ENCODE measurements at places on chromosomes 16 and 17.

- DNase-seq, result no peak
Measured at GRCh38 chr17:44197980-44198720, 1.5 kb downstream of the ATXN7L3 start.

DNA sequence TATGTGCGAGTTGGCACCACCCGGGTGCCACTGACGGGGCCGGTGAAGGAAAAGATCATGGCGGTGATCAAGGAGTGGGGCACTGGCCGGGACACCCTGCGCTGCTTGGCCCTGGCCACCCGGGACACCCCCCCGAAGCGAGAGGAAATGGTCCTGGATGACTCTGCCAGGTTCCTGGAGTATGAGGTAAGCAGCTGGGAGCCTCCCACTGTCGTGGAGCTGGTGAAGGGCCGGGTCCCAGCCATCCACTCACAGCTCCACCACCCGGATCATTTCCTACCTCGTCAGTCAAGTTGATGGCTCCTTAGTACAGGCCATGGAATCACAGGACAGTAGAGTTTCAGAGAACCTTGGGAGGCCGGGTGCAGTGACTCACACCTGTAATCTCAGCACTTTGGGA lies 20.0 kb downstream of the ATP2A1 start:
- no peak for DNase-seq

DNA sequence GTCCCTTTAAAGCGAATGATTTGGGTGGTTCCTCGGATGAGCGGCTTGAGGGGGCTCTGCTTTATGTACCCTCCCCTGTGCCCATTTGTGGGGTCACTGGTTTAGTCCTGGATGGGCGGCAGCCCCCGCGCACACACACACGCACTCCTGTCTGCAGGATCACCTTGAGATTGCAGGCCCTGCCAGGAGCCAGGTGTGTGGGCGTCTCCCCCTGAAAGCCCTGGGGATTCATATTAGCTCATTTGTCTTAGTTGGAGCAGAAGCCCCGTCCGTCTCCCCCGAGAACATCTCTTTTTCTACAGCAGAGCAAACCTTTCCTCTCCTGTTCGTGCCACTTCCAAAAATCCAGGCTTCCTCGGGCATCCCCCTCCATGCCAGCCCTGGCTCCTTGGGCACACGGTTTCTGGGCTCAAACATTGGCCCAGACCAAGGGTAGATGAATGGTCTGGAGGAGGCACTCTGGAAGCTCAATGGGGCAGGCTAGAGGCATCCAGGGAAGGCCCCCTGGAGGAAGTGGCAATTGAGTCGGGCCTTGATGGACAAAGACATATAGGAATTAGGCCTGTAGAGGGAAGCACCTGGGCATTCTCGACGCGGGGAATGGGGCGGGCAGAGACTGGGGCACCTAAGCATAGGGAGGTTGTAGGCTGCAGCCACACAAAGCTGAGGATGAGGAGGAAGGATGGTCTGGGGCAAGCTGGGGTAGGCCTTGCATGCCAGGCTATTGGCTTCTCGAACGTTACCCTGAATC lies 218.5 kb upstream of the GSE1 start:
- DNase-seq, result no peak

- DNase-seq, result no peak
Measured at GRCh38 chr16:88967830-88968588, 9.0 kb downstream of the CBFA2T3 start.

DNA sequence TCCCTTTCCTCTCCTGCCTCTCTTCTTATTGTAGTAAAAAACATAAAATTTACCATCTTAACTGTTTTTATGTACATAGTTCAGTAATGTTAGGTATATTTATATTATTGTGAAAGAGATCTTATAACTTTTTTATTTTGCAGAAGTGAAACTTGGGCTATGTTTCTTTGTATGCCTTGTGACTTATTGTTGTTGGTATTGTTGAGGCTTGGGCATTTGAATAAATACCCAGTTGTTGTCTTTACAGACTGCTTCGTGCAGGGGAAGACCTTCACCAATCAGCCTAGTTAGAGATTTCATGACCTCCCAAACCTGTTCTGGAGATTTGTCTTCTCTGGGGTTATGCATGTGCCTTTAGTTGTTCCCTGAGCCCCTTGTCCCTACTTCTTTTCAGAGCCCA lies 31.9 kb downstream of the REXO5 start:
- no peak for DNase-seq

- DNase-seq, result no peak
Measured at GRCh38 chr17:65535777-65536572, 25.5 kb downstream of the AXIN2 start.

- DNase-seq, result no peak
Measured at GRCh38 chr17:74637265-74637664, 13.7 kb upstream of the CD300E start.

GRCh38 chr17:57486882-57487301 lies 230.6 kb downstream of the MSI2 start:
- peak; percentile 35 for DNase-seq

GRCh38 chr16:73220836-73221235 lies 172.9 kb upstream of the ZFHX3 start:
- DNase-seq, result no peak

DNA sequence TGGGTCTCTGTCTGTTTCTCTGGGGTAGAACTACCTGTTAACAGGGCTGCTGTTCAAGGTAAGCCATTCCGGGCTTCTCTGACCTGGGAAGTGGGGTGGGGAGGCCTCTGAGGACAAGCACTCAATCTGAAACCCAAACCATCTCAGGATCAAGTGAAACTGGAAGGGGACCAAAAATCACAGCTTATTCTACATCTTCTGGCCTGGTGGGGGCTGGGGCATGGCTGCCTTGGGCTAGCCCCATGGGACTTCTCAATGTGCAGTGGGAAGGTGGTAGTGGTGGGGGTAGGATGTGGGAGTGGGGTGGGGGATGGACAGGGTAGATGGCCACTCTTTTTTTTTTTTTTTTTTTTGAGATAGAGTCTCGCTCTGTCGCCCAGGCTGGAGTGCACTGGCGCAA lies 5.5 kb downstream of the FLOT2 start:
- no peak for DNase-seq

DNA sequence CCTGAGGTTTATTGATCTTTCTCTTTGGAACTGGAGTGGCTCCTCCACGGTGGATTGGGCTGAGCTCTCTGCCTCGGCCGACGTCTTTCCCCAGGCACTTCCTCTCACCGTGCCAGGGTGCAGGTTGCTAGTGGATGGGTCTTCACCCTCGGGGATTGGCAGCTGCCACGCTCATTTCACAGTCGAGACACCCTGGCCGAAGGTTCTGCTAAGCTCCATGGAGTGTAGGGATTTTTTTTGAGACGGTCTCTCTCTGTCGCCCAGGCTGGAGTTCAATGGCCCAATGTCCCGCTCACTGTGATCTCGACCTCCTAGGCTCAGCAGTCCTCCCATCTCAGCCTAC lies 280.8 kb downstream of the SEC14L1 start:
- no peak for DNase-seq

GRCh38 chr17:17201907-17202306 lies 4.2 kb downstream of the PLD6 start:
- DNase-seq, result no peak
